HT-29 (cell line): ENCODE measurements at places on chromosomes 11 and 22.
A peak's percentile ranks its signal among the peaks of the same experiment; 100 is the strongest.

DNA sequence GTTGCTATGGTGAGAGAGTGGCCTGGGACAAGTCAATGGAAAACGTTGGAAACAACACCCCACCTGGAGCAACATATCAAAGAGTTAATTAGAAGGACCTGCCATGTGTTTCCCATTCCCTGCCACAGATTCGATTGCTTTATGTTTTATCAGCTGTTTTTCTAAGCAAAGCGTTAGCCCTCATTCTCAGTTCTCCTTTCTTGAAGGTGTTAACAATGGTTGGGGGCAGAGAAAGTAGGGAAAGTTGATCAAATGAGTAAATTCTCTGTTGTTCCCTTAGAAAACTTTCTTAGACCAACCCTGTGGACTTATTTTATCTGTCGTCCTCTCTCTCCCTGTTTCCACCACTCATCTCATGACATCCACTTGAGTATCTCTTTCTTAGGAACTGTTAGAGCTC lies 102.5 kb downstream of the ADAMTS15 start:
- DNase-seq, result no peak

GRCh38 chr11:28517621-28518020 lies 409.4 kb downstream of the METTL15 start:
- DNase-seq, result no peak

GRCh38 chr11:32253706-32254105 lies 162.8 kb downstream of the RCN1 start:
- DNase-seq, result no peak

DNA sequence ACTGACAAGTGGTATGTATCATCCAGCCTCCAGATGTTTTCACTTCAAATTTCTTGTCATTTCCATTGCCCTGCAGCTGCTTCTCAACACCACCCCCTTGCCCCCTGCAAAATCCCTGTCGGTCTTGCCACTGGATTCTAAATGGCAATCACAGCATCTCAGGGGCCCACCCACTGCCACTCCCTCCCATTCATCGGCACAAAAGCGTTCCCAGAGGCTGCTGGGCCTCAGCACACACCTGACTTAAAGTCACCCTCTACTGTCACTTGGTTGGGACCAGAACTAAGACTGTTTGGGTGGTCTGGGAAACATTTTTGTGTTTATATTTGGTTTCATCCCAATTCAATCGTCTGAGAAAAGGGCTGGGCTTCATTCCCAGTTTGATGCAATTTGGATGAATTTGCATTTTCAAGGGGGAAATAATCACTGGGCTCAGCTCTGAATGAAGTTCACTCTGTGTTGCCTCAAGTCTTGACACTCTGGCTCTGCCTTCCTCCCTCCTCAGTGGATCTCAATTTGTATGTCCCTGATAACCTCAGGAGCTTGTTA lies 27.1 kb downstream of the SYT13 start:
- DNase-seq, result no peak

DNA sequence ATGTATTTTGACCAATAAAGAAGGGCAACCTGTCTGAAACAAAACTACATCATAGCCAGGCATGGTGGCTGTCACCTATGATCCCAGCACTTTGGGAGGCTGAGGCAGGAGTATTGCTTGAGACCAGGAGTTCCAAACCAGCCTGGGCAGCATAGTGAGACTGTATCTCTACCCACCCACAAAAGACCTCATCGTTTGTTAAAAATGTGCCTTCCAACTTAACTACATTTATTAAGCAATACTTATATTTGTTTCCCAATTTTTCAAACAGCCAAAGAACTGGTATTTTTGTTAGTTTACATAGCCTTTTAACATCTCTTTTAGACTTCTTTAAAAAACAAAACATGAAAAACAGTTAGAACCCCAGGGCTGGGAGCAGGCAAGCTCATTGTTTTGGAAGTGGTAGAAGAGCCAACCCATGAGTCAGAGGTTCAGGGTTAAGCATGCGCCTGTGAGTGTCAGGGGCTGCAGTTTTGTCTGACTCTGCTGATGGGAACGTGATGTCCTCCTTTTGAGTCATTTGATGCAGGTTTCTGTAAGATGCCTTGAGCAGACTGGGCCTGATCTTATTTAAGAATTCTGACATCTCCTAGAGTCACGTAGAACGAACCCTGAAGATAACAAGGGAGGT lies 53.9 kb upstream of the CRTAM start:
- DNase-seq, result no peak

- DNase-seq, result no peak
These were observed 39.8 kb upstream of the NNMT start for GRCh38 chr11:114256176-114256966.

- no peak for DNase-seq
These were observed 2.9 kb upstream of the CTSC start for GRCh38 chr11:88340366-88340935.

GRCh38 chr11:8336356-8337129 lies 72.9 kb upstream of the LMO1 start:
- DNase-seq, result no peak

GRCh38 chr22:46318576-46318975 lies 16.9 kb upstream of the TRMU start:
- DNase-seq, result no peak

- no peak for DNase-seq
These were observed 48.2 kb upstream of the CHST1 start for GRCh38 chr11:45713573-45713972.

DNA sequence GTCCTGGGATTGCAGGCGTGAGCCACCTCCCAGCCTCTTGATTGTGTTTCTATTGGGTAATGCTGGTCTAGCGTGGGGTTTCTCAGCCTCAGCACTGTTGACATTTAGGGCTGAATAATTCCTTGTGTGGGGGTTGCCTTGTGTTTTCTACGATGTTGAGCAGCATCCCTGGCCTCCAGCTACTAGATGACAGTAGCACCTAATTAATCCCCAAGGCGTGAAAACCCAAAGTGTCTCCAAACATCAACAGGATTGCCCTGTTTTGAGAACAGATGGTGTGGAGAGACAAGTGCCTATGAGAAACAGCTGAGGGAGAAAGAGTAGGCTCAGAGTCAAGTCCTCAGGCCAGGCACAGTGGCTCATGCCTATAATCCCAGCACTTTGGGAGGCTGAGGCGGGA lies 67.2 kb downstream of the SGSM1 start:
- no peak for DNase-seq

- no peak for DNase-seq
These were observed 6.4 kb downstream of the TSSC4 start for GRCh38 chr11:2406878-2407410.

DNA sequence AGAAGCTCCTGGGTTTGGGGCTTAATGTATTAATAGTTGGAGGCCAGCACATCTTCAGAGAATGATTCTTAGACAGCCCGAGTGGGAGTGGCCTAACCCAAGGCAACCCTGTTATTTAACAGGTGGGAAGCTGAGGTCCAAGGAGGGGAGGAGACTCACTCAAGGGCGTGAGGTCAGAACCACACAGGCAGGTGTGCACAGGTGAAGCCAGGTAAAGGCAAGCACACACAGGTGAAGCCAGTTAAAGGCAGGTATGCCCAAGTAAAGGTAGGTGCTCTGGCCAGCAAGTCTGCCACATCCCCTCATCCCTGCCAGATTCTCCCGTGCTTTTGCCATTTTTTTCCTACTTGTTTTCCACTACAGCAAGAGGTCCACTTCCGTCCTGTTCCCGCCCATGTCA lies 2.9 kb upstream of the SHANK2 start:
- DNase-seq, result no peak

GRCh38 chr11:12269104-12269441 lies 108.3 kb upstream of the PARVA start:
- DNase-seq, result peak; percentile 89

DNA sequence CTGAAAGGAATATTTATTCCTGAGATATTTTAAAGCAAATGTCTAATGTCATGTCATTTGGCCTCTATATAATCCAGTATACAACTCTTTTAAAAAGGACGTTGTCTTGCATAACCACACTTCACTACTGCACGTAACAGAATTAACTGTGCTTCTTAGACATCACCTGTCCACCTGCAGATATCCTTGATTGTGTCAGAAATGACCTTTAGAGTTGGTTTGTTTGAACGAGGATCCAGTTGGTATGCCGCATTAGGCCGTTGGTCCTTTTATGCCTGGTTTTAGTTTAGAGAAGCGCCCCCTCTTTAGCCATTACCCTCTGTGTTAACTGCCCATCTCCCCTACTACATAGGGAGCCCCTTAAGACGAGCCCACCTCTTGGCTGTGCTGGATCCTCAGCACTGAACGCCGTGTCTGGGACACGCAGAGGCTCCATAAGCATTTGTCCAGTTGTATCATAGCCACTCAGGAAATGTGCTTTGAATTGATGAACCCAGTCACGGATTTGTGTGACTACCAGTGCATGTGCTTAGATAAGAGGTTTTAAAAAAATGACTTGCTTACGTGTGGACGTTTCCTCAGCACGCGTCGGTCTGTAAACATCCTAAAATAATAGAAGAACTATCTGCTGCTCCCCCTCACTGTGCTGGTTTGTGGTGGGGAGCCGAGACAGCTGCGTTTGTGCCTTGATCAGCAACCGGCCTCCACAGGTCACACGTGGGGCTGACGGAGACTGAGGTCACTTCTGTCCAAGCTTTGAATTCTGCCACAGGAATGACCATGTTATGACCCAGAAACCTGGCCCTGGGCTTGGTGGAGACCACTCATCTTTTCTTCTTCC lies 4.0 kb downstream of the MICAL2 start:
- DNase-seq, result no peak

GRCh38 chr11:27701355-27702105 lies 1.3 kb upstream of the BDNF start:
- DNase-seq, result peak; percentile 45

GRCh38 chr11:107606141-107606540 lies 15.2 kb downstream of the ELMOD1 start:
- no peak for DNase-seq

DNA sequence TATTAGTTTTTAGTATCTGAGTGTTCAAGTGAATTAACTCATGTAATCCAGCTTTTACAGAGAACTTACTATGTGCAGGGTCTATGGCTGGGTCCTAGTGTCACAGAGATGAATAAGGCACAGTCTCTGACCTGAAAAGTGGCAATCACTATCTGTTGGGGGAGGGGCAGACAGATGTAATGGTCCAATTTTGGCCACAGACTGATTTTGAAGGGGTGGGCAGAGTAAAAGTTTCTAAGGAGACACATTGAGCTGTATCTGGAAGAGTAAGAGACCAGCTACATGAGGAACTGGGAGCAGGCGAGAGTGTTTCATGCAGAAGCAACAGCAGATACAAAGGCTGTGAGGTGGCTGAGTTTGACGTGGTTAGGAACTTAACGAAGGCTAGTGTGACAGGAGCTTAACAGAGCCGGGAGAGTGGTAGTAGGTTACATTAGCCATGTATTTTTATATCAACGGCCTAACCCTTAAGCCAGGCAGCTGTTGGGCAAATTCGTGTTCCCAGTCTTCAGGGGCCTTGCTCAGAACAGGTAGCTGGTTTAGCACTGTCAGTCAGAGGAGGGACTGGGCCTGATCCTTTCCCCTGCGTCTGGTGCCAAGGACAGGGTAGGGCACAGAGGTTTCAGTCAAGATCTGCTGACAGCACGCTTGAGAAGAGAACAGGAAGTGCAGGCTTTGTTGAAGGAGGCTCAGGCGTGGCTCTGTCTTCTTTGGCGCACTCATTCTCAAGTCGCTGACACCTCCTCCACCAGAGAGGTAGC lies 1.4 kb upstream of the STIM1 start:
- peak; percentile 26 for DNase-seq

- peak; percentile 34 for DNase-seq
These were observed 47.0 kb downstream of the CDPF1 start for GRCh38 chr22:46202897-46203600.

DNA sequence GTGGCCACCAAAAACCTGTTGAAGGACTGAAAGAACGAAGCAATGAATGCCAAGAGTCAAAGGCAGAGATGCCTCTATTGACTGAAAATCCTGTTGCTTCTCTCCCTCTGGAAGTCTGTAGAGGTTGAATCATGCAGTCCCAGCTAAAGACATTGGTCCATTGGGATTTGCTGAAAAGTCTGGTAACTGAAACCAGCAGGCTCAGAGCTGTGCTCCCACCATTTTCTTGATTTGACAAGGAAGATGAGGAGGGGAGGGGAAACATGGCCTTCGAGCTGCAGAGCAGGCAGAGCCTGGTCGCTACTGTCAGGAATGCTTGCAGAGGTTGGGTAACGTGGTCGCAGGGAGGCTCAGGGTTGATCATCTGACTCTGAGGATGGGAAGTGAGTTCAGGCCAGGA lies 72.8 kb upstream of the CSNK2A3 start:
- no peak for DNase-seq

DNA sequence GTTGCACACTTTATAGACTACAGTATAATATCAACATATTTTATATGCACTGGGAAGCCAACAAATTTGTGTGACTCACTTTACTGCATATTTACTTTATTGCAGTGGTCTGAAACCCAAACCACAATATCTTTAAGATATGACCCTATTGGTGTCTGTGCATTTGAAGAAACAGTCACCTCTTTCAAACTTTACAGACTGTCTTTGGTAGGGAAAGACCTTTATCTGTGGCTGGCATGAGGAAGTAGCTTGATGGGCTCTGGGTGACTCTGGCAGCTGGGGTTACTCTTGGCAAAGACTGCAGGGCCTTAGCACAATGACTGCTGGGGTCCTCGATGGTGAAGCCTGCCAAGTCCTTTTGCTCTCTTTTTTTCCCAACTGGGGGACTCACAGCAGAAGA lies 21.3 kb upstream of the ABTB2 start:
- DNase-seq, result peak; percentile 77

DNA sequence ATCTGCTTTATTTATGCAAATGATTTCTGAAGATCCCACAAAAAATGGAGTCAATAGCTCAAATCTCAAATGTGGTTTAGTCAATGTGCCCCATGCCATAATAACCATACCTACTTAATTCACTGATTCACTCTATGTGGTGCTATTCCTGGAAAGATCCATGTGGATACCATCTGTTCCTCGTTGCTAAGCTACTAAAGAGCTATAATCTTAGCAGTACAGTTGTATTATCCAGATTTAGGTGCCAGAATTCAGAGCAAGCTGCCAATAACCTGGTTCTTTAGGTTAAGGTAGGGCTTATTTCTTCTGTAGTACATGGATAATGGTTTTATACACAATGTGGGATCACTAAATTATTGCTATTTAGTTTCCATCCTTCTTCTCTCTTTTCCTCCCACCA lies 974.7 kb upstream of the CCDC90B start:
- DNase-seq, result no peak

DNA sequence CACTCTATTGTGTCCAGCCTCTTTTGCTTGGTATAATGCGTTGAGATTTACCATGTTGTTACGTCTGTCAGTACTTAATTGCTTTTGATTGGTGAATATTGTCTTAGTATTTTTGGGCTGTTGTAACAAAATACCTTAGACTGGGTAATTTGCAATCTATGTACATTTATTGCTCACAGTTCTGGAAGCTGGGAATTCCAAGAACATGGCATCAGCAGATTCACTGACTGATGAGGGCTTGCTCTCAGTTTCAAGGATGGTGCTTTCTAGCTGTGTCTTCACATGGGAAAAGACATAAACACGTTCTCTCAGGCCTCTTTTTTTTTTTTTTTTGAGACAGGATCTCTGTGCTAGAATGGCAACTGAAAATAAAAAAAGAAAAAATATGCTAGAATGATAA lies 46.7 kb upstream of the INCENP start:
- no peak for DNase-seq

- DNase-seq, result no peak
These were observed 103.2 kb upstream of the IGLL5 start for GRCh38 chr22:22784249-22785039.
